ENCODE measurements at places on chromosomes 2 and 18. TPM values are rescaled to one million over a fixed set of nuclear protein-coding genes. Genes with fewer than 3 reads are reported as not detected.

DNA sequence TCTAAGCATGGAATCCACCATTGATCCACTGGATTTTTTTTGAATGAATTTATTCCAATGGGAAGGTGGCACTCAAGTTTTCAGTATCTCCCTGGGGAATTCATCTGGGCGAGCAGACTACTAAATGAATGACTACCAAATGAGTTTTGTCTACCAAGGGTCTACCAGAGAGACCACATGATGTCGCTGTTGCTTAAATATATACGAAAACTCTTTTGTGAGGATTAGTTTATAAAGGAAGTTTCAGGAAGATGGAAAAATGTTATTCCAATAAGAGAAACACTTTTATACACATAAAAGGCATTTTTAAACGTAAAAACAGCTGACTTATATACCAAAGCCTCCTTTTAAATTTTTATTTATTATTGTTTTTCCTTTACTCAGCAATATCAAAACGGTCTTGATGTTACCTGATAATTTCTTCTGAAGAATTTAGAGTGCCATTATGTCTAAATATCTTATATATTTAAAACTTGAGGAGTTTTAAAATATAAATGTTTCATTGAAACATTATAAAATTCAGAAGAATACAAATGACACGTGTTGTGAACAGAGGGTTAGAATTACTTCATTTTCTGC is 139.7 kb downstream of the HRH4 start:
- peak; percentile 23 for DNase-seq

SH3BP4 gene
- total RNA-seq: 44.4 TPM

DNA sequence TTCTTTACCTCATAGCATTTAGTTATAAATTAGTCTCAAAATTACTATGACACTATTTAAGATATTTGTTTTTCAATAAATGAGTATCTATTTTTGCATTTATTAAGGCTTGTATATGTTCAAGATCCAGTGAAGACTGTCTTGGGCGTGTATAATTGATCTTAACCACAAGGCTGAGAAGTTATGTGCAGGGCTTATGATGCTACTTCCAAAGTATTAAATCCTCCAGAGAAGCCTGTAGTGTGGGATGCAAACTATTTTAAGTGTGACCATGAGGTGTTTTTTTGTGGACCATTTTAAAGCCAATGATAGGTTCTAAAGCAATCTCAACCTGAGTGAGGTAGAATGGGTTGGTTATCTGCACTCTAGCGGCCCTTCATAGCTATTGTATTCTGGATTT is 219.9 kb downstream of the ZNF407 start:
- no peak for DNase-seq

- DNase-seq: peak; percentile 77
Measured at GRCh38 chr18:24118750-24119577, 19.9 kb upstream of the CABYR start.

LYPD1 gene
- total RNA-seq: 0.66 TPM

RPE gene
- total RNA-seq: 71.6 TPM

- no peak for DNase-seq
Measured at GRCh38 chr2:109188496-109188890, 59.5 kb downstream of the SH3RF3 start.

CFC1 gene
- 0.44 TPM for total RNA-seq

GRCh38 chr2:210663631-210664089 is 107.3 kb downstream of the CPS1 start:
- no peak for DNase-seq

- no peak for DNase-seq
Measured at GRCh38 chr2:4973973-4974372, 718.2 kb upstream of the SOX11 start.

Measured in colonic mucosa (tissue), 4 donors.